HepG2 (cell line): ENCODE measurements at places on chromosomes 12 and 14.

- no peak for DNase-seq
Observed at GRCh38 chr12:45674181-45674977, 55.1 kb upstream of the ARID2 start.

DNA sequence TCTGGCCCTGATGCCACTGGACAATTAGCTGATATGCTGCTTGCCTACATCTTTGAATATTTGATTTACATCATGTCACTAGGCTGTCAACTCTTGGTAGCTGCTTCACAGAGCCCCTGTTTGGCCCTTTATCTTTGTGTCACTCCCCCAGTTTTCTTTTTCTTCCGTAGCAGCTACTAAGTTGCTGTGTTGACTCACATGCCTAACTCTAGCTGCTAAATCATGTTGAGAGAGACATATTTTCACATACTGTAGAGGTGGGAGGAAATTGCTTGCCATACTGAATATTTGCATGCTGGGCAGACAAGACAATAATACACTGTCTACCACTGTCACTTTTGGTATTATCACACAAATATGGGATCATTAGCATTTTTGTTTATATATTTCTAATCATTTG lies 147.1 kb upstream of the NOVA1 start:
- no peak for DNase-seq

DNA sequence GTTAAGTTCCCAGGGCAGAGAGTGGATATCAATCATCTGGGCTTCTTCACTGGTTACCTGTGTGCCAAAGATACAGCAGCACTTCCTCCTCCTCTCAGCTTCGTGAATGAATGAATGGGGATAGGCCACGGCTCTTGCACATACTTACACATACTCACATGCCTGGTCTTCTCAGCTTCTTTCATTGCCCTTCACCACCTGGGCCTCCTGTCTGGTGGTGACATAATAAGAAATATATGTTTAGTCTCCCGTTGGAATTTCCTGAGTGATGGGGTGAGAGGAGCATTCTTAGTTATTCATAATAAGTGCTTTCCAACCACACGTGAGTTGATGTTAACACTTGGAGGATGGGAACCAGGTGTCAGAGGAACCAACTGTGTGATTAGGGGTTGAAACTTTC lies 268.1 kb upstream of the RMST start:
- no peak for DNase-seq

GRCh38 chr12:96136161-96136560 lies 58.0 kb upstream of the ELK3 start:
- DNase-seq, result no peak

DNA sequence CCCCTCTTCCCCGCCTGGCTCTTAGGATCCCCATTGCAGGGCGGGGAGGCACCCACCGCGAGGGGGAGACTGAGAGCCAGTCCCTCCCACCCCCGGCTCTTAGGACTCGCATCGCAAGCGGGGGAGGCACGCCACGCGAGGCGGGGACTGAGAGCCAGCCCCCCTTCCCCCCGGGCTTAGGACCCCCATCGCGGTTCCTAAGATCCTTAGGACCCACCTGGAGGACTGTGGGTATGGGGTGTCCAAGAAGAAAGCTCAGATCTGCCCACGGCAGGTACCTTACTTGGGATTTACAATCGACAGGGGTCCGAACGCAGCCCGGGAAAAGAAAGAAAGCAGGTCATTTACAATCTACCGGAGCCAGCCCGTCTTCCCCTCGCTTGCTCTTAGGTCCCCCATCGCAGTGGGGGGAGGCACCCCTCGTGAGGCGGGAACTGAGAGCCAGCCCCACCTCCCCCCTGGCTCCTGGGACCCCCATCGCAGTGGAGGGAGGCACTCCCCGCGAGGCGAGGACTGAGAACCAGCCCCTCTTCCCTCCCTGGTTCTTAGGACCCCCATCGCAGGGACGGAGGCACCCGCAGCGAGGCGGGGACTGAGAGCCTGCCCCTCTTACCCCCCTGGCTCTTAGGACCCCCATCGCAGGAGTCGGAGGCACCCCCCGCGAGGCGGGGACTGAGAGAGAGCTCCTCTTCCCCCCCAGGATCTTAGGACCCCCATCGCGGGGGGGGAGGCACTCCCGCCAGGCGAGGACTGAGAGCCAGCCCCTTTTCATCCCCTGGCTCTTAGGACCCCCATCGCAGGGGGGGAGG lies 43.7 kb downstream of the DDX11 start:
- DNase-seq, result peak; percentile 12

DNA sequence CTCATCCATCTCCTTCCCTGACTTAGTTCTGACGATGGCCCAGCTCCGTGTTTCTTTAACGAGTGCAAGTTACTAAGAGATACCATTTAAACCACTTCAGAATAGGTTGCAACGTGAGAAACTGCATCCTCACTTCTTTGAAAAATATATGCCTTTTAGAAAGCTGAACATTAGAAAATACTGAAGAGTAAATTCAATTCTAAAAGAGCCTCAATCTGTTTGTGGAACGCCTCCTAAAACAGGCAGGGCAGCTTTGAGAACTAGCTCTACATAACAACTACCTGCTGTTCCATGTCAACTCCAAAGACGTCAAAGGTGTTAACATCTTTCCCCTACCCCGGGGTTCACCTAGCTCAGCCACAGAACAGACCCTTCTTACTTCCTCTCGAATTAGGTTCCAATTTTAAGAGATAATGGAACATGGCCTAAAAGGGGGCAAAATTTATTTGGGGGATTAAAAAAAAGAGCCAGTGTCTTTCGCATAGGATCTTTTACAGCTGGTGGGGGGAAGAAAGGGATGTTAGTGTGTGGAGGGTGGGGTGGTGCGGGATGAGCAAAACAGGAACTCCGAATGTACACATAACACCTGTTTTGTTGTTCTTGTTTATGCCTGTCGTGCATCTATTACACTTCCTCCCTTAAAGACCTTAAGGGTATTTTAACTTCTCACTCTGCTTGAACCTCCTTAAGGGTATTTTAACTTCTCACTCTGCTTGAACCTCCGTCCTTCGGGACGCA lies 3.3 kb downstream of the BHLHE41 start:
- no peak for DNase-seq

- no peak for DNase-seq
Observed at GRCh38 chr14:38079268-38079667, 128.4 kb upstream of the SSTR1 start.

- no peak for DNase-seq
Observed at GRCh38 chr14:77547512-77548180, 49.0 kb upstream of the ISM2 start.

DNA sequence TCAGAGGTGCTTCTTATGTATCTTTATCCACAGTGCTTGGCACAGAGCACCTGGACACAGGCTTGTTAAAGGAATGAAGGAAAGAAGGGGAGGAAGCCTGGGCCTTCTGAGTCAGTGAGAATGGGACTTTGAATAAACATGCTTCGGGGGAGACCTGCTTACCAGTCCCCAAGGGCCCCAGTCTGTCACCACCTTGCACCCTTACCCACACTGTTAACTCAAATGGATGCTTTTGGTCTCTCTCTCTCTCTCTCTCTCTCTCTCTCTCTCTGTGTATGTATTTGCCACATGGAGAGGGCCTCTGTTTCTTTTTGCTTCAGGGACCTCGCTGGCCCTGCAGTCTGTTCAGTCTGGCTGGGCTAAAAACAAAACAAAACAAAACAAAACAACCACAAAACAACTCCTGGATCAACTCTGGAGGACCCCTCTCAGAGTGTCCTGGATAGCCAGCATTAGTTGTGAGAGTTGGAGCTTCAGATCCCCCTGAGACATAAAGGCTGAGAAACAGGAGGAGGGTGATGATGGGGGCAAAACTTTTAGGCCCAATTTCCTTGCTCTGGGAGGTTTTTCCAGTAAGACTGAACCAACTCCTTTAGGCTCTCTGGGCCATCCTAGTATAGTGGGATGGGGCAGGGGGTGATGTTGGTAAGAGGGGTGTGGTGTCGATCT lies 1.9 kb downstream of the KIF5A start:
- DNase-seq, result no peak

DNA sequence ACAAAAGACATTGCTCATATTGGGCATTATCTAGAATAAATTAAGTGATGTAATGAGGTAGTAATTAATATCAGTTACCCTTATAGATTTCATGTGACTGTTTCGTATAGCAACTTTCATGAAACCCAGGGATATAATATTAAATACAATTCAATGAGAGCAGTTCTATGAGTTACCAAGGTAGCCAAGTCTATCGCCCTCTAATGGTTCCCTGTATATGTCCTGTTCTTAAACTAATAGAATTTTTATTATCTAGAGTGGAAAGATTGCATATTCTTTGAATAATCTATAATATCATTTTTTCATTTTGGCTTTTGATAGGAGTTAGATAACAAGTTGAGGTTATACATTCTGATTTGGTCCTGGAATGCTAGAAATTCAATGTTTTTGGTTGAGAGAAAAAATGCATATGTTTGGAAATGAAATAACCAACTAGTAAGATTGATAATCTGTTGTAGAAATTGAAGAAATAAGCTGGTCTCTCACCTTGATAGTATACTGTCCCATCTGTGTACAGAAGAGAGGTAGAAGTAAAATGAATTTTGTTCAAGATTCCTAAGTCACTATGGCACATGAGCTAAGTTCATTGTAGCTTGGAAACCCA lies 59.7 kb downstream of the SCFD1 start:
- peak; percentile 57 for DNase-seq

GRCh38 chr12:32788405-32788804 lies 32.7 kb upstream of the YARS2 start:
- DNase-seq, result no peak

GRCh38 chr12:70557583-70558191 lies 79.5 kb downstream of the PTPRB start:
- DNase-seq, result peak; percentile 52

DNA sequence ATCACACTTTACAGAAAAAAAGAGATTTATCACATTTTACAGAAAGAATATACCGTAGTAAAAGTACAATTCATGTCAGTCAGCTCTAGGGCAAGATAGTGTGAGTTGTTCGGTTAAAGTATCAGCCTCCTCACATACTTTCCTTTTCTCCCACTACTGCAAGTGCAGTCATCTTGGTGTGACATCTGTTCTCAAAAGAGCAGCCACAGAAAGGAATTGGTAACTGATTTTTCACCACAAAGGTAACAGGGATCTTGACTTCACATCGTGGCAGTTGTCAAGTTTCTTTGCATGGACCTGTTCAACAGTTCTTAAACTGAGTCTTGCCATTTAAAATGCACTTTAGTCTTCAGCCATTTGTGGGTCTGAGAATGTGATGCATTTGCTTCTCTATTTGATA lies 5.0 kb upstream of the E2F7 start:
- no peak for DNase-seq

GRCh38 chr12:122072031-122072970 lies 6.3 kb upstream of the MLXIP start:
- no peak for DNase-seq

GRCh38 chr12:125185311-125185739 lies 120.1 kb downstream of the AACS start:
- no peak for DNase-seq

DNA sequence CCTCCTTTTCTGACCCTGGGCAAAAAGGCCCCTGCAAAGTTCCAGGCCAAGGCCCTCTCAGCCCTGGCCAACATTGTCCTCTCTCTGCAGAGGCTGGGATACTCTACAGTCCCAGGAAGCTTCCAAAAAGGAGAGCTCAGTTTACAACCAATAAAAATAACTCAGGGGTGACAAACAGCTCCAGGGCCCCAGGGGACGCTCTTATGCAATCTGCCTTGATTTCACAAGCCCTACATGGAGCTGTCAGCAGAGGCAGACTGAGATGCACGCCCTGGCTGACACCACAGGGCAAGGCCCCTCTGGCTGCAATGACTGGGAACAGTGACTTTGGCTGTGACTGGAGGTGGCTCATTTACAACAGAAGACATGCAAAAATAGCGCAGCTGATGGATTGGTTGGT lies 129.0 kb upstream of the MED13L start:
- DNase-seq, result peak; percentile 71

- no peak for DNase-seq
Observed at GRCh38 chr12:106150555-106150954, 11.8 kb upstream of the NUAK1 start.

GRCh38 chr14:72776701-72777261 lies 117.1 kb downstream of the DPF3 start:
- DNase-seq, result peak; percentile 91

DNA sequence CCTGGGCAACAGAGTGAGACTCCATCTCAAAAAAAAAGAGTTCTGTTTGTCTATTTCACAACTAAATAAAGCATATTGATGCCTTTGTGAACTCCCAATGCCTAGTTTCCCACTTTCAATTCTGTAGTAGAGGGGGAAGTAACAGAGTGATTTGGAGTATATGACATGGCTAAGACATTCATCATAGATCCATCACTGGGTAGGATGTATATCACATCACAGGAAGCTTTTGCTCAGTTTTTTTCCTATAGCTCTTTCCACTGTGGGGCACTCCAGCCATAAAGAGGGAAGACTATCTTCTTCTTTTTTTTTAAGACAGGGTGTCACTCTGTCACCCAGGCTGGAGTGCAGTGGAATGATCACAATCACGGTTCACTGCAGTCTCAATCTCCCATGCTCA lies 154.0 kb upstream of the BCL2L14 start:
- DNase-seq, result no peak

DNA sequence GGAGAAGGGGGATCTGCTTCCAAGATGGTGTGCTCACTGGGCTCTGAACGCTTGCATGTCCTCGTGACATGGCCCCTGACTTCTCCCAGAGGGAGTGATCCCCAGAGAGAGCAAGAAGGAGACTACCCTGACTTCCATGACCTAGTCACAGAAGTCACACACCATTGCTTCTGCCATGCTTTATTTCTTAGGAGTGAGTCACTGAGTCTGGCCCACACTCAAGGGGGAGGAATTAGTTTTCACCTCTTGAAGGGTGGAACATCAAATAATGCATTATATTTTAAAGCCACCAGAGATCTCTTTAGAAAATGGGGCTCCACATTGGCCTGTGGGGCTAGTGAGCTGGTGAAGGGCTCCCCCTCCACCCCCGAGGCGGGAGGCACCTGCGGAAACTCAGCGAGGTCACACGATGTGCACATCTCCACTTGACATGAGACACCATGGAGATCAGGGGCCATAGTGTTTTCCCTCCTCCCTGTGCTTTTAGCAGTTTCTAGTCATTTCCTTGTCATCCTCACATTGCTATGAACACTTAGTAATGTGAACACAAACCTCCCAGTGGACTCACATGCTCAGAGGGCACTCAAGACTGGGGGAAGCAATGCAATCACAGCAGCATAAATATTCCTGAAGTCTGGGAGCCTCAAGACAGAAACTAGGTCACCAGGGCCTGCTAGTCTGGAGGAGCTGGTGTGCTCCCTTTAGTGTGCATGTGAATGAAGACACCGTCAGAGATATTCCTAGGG lies 87.4 kb upstream of the FZD10 start:
- no peak for DNase-seq

GRCh38 chr12:100652488-100652887 lies 79.0 kb downstream of the GAS2L3 start:
- DNase-seq, result peak; percentile 67

DNA sequence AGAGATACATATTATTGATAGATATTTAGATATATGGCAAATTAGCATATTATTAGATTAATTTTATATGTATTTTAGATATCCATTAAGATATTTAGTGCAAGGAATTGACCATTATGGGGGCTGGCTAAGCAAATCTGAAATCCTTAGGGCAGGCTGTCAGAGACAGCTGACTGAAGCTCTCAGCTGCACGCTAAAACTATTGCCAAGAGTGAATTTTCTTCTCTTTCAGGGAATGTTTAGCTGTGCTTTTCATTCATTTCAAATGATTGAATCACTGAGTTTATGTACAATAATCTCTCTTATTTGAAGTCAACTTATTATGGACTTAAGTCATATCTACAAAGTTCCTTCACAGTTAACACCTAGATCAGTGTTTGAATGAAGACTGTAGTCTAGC lies 566.5 kb downstream of the LRFN5 start:
- no peak for DNase-seq
